ENCODE measurements at places on chromosomes 13 and 19. TPM values are rescaled to one million over a fixed set of nuclear protein-coding genes. Genes with fewer than 3 reads are reported as not detected.

CNMD gene
- total RNA-seq = not detected

- no peaks in the 10 kb centered on the region for H3K4me1 ChIP-seq
- H3K27ac ChIP-seq = no peak overlapping the region
- no peaks in the 10 kb centered on the region for H3K27me3 ChIP-seq
- no peaks in the 10 kb centered on the region for H3K36me3 ChIP-seq
These were observed 41.0 kb upstream of the SOX21 start for GRCh38 chr13:94753327-94753726.

DNA sequence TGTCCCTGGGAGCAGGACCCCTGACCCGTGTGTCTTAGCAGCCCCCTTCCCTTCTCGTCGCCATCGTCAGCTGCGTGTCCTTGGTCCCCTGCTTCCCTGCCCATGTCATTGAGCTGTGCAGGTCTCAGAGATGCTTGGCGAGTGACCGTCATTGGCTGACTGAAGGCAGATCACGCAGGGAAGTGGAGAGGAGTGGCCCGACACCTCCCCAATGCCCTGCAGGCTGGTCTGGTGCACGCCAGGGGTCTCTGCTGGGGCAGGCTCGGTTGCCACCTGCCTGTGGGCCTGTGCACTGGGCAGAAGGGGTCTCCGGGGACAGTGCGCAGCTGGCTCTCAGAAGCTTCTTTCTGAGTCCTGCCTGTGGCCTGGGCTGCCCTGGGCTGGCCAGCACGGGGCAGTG, 6.2 kb downstream of the GNA11 start:
- H3K36me3 ChIP-seq = no peaks in the 10 kb centered on the region
- no peak overlapping the region for H3K27ac ChIP-seq
- no peaks in the 10 kb centered on the region for H3K27me3 ChIP-seq

GRCh38 chr13:111590796-111591195, 270.4 kb downstream of the TEX29 start:
- no peaks in the 10 kb centered on the region for H3K36me3 ChIP-seq
- H3K27ac ChIP-seq = no peak overlapping the region
- H3K4me3 ChIP-seq = no peak overlapping the region
- H3K4me1 ChIP-seq = no peaks in the 10 kb centered on the region
